ENCODE measurements at places on chromosomes 12 and 14.

GRCh38 chr12:90683871-90684270 lies 271.1 kb downstream of the CCER1 start:
- no peak for DNase-seq

DNA sequence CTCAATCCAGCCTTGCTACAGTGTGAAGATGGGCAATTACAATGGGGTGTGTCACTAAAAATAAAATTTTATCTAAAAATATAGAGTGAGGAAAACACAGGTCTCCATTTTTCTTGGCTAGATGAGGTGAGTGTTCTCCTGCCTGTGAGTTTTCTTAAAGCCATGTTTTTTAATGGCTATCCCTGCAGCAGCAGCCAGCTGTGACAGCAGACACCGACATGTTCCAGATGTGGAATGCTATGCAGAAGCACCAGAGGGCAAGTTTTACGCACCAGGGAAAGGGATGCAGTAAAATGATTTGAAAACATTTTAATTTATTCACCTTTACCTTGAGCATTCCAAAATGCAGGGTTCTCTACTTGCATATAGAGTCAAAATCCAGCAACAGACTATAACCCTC lies 577.0 kb upstream of the STXBP6 start:
- no peak for DNase-seq

DNA sequence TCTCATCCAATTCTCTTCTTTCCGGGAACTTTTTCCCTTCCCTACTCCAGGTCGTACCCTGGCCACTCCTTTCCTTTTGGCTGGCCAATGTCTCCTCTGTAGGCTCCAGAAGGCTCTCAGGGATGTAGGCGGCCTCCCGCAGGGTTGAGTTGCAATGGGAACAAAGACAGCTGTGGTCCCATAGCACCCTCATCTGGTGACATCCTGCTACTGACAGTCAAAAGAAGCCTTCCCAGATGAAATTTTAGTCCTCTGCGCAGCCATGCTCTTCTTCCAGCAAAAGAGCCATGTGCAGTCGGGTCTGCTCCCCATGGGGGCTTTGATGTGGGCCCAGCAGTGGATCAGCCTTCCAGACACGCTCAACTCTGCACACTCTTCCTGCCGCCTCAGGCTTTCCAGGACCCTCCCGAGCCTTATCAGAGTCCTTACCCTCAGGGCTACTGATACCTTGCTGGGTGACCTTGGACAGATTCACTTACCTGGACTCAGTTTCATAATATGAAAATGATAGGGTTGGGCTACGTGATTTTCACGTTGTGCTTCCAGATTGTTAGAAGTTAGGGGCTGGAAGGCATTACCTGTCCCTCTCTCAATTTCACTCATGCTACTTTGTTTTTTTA lies 5.5 kb upstream of the CELA1 start:
- DNase-seq, result peak; percentile 57

DNA sequence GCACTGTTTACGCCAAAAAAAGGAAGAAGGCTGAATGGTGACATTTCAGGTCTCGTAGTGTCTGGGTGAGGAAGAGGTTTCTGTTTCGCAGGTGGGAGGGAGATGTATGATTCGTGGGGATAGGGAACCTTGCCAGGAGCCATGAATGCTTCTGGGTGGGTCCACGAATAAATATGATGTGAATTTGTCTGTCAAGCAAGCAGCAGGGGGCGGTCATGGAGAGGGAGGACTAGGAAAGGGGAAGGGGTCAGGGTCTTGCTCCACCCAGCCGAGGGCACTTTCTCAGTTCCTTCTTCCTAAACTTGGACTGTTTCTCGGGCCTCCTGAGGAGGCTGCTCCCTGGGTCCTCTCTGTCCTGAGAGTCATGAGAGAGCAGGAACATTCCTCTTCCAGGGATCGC lies 72.5 kb downstream of the LGMN start:
- no peak for DNase-seq

- DNase-seq, result no peak
Measured at GRCh38 chr14:81682701-81683100, 149.0 kb upstream of the SEL1L start.

Data from fibroblast of villous mesenchyme (primary cell).